CD4-positive, alpha-beta memory T cell (primary cell): ENCODE measurements at places on chromosomes 1 and 21. TPM values are rescaled to one million over a fixed set of nuclear protein-coding genes. Genes with fewer than 3 reads are reported as not detected.

- no peak for DNase-seq
Observed at GRCh38 chr1:52599236-52599635, 2.9 kb upstream of the GPX7 start.

DNA sequence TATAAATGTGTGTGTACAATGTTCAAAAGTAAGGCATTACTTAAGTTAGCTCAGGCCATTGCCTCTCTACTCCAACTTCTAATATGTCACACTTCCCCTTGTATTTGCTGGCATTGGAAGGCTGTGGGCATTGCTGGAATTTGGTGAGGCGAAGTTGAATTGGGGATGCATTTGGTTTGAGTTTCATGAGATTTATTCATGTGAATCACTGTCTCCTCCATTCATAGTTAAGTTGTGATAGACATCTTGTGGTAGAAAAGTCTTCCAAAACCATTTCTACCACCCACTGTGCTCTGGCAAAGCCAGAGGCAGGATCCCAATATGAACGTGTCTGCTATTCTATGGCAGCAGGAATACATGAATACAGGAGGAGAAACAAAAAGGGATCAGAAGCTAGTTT is 397.8 kb upstream of the USP24 start:
- no peak for DNase-seq

- DNase-seq = no peak
Observed at GRCh38 chr1:158999316-159000069, 10.2 kb upstream of the IFI16 start.

DNA sequence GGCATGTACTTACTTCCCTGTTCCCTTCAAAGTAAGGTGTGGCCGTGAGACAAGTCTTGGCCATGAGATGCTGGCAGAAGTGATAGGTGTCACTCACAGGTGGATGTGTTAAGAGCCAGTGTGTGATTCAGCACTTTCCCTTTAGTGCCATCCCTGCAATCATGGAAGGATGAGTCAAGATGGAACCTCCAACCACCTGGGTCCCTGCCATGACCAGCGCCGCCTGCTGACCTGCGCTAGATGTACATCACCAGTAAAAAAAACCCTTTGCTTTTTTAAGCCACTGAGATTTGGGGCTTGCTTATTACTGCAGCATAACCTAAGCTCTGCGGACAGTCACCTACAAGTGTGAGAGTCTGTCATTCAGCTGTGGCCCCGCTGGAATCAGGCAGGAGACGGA is 71.7 kb downstream of the TOMM20 start:
- no peak for DNase-seq

ERVH48-1 gene
- not detected for total RNA-seq

TEDDM1 gene
- not detected for total RNA-seq
